Mesothelial cell of epicardium (in vitro differentiated cells): ENCODE measurements at places on chromosomes 12 and 14.

DNA sequence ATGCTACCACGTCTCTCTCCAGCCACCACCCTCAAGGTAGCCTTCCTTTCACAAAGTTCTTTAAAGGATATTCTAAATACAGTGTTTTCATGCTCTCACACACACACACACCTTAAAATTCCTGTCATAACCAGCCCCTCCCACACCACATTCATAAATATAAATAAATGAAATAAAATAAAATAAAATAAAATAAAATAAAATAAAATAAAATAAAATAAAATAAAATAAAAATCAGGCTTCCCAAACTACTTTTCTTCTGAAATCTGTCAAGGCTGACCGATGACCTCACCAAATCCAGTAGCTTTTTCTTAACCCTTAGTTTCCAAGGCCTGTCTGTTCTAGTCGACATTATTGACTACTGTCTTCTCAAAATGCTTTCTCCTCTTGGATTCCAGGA is 378.4 kb downstream of the SEC23A start:
- no peak for DNase-seq

DNA sequence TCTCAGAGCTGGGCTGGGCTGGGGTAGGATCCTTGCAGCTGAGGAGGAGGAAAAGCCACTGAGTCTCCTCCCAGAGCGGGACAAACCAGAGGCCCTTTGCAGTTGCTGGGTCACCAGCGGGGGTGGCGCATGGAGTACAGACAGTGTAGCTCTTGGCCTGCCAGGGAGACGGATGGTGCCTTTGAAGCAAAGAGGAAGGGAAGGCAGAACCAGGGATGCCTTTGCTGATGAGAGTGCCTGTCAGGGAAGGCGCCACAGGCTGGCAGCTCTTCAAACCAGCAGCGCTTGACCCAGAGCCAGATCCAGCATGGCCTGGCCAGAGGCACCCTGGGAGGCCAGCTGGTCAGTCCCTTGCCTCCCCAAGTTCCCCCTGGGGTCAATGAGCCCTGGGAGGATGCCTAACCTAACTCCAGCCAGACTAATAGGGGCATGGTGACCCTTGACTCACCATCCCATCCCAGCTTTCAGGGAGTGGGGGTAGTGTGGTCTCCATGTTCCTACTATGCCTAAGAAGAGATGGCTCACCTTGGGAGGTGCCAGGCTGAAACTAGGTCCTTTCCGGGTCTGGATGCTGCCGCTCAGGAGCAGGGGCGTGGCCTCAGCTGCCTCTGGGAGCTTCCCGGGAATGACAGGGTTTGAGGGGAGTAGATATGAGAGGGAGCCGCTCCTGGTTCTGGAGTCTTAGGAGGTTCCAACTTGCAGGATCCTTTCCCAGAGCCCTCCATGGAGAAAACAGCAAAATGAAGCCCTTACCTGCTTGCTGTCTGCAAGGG is 19.8 kb downstream of the VASH1 start:
- DNase-seq = peak; percentile 27

DNA sequence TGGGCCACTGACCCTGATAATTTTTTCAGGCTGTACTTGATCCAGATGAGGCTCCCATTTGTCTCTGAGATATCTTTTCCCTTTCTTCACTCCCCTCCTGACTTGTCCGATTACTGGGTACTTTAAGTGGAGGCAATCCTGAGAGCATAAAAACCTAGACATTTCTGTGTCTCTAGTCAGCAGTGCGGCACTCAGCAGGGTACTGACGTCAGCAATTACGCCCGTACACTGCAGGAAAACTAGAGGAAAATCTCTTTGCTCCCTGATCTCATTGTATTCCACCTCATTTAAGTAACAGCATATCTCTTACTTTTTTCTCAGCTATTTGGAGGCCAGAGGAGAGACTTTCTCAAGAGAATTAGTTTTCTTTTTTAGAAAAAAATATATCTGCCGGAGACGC is 315.5 kb upstream of the OR4E1 start:
- DNase-seq = no peak

DNA sequence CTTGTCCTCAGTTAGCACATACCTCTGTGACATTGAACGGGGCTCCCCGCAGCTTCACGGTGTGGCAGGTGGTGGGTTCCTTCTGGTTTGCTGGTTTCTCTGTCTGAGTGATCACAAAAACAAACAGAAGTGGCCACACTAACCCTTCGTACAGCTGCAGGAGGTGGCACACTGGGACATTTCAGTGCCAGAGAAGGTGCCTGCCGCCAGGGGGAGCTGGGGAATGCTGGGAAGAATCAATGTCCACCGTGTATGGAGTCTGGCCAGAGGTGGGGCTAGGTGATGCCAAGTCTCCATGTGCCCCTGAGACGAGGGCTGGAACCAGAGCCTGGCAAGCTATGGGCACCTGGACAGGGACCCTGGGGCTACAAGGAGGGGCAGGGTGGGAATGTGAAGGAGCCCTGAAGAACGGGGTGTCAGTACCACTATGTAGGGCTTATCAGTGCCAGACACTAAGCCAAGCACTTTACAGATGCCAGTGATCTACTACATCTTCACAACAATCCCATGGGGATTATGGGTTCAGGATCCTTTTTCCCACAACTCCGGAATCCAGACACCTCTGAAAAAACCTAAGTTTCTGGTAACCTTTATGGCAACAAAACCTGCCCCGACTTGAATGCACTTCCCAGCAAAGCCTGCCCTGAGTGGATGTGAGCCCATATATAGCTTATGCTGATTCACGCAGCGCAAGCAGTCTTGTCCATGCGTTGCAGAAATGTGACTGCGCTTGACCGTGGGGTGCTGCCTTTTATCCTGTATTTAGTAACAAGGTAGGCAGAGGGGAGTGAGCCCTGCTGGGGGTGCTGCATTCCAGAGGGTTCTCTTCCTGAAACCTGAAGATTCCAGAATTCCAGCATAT is 10.8 kb downstream of the RBM19 start:
- DNase-seq = no peak

GRCh38 chr12:26740991-26741390 is 92.0 kb downstream of the ITPR2 start:
- no peak for DNase-seq

DNA sequence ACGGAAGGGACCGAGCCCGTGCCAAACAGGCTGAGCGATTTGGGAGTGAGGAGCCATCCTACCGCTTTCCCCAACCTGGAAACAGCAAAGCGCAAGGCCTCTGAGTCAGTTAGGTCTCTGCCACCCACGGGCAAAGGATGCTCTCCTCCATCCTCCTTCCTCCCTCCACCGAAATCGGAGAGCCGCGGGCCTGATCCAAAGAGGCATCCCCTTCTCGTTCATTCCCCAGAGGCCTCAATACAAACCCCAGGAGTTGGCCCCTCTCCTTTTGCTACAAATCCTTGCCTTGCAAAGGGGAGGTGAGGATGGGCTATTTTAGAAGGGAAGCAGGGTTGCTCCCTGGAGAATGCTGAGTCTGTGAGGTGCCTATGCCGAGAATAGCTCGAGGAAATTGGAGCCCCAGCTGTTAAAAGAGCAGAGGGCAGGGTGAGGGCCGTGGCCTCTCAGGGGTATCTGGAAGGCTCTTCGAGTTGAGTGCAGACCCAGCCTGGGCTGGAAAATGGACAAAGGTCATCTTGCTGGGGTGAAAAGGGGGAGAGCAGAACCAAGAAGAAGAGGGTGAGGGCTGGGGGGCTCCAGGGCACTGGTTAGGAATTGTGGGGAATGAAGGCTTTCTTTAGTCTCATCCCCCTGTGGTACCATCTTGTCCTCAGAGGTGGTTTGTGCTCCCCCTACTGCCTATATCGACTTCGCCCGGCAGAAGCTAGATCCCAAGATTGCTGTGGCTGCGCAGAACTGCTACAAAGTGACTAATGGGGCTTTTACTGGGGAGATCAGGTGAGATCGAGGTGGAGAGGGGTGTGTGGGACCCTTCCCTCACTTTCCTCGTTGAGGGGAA is 1.1 kb downstream of the TPI1 start:
- no peak for DNase-seq

GRCh38 chr14:33914676-33915516 is 36.0 kb downstream of the EGLN3 start:
- DNase-seq = no peak

DNA sequence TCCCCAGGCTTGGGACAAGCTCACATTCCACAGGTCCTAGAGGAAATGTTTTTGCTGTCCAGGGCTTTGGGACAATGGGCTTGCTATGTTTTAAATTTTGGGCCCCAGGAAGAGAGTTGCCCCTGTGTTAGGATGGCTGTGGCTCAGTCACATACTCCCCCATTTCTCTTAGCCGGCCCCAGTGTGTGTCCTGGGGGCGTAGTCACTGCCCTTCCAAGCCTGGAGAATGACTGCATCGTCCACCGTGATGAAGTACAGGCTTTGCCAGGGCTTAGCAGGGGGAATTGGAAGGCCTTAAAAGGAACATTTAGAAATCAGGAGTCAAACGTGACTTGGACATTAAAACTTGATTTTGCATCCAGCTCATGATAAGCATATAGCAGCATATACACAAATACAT is 293.6 kb downstream of the CACNA1C start:
- DNase-seq = no peak

- no peak for DNase-seq
Measured at GRCh38 chr12:54697851-54698250, 49.7 kb upstream of the DCD start.

GRCh38 chr12:27220055-27220987 is 23.8 kb upstream of the STK38L start:
- no peak for DNase-seq

DNA sequence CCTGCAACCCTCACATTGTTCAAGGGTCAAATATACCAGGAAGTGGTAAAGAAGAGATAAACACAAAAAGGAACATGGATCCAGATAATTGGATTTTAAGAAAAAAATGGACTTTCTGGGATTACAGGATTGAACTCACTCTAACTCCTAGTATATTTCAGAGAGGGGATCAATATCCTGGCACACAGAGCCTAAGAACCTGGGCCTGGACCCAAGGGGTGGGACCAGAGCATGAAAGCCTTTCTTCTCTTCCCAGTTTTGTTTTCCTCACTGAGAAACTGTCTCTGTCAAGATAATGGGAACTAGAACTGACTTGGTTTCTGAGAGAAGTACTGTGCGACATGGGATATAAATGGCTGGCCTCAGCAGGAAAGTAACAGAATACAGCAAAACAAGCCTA is 422.8 kb upstream of the STXBP6 start:
- DNase-seq = no peak

DNA sequence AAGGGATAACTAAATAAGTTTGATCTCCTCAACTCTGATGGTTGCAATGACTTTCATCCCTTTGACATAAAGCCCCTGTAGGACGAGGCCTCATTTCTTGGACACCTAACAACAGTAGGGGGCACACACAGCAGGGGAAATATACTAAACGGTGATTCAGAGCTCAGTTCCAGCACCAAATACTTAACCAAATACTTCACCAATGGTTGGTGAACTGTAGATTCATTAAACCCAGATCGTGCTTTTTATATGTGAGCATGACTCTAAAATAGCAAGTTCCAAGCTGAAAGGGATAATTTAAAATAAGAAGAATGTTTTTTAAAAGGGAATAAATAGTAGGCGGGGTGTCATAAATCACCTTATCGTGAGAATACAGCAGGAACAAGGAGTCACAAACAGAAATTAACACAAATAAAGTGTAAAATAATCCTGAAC is 53.2 kb downstream of the ATG2B start:
- DNase-seq = no peak
